Glomerular endothelial cell (primary cell): ENCODE measurements at places on chromosomes 4 and X. TPM values are rescaled to one million over a fixed set of nuclear protein-coding genes. Genes with fewer than 3 reads are reported as not detected.

DNA sequence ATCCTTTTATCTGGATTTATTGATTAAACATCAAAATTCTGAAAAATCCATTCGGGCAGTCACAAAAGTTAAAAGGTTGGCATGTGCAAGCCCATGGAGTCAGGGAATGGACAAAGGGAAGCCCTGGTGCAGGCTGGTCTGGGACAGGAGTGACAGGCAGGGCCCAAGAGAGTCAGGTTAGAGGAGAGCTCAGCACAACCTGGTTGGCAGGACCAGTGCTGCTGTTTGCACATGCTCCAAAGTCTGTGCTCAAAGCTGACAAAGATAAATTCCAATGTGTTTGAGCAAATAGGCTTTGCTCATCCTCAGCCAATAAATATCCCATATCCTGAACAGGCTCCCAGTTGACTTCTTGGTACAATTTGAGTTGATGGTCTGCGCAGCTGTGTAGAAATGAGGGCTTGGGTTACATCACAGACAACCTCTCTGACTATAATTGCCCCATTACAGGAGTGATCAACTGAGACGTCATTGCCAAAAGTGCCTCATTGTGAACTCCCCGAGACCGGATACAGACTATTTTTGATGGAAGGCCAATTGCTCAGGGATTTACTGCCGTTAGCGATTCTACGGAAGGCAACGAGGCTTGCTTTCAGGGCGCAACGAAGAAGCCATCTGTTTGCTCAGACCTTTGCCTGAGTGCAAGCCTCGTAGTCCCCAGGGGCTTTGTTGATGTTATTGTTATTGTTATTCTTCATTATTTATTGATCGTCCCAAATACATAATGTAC, 1008.1 kb upstream of the TENM3 start:
- no peak for DNase-seq

DNA sequence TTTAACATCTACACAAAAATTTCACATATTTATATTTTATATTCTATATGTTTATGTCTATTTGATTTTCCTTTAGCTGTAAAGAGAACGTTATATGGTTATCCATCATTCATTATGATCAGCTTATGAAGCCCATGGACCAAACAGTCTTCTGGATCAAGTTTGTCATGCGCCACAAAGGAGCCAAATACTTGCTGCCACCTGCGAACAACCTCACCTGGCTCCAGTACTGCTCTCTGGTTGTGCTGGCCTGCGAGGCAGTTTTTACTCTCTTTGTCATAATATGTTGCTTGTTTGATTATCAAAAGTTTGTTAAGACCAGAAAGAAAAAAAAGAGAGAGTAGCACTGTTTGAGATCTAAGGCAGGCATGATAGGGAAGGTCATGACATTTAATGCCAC, 38.2 kb downstream of the UGT2B7 start:
- no peak for DNase-seq

DNA sequence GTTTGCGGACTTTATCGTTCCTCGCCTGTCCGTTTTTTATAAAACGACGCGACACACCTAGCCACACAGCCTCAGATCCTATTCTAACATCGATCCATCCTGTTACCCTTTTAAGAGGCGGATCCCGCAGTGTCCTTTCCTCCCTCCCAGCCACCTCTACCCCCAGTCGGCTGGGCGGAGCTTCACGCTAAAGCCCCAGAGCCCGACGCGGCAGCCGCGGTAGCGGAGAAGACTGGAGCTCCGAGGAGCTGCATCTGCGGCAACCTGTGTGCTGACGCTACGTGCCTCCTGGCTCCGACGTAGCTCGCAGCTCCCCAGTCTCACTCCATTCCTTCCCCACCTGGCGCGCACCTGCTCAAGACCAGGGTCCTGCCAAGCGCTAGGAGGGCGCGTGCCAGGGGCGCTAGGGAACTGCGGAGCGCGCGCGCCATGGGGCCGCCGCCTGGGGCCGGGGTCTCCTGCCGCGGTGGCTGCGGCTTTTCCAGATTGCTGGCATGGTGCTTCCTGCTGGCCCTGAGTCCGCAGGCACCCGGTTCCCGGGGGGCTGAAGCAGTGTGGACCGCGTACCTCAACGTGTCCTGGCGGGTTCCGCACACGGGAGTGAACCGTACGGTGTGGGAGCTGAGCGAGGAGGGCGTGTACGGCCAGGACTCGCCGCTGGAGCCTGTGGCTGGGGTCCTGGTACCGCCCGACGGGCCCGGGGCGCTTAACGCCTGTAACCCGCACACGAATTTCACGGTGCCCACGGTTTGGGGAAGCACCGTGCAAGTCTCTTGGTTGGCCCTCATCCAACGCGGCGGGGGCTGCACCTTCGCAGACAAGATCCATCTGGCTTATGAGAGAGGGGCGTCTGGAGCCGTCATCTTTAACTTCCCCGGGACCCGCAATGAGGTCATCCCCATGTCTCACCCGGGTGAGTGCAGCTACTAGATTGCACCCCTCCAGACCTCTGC, at the start of gene RNF128:
Gene RNF128, plus strand, starts transcription at position 217 of the 953 bp plus-strand sequence. Its CDS starts 213 bp downstream, at position 430.
- DNase-seq: no peak

DNA sequence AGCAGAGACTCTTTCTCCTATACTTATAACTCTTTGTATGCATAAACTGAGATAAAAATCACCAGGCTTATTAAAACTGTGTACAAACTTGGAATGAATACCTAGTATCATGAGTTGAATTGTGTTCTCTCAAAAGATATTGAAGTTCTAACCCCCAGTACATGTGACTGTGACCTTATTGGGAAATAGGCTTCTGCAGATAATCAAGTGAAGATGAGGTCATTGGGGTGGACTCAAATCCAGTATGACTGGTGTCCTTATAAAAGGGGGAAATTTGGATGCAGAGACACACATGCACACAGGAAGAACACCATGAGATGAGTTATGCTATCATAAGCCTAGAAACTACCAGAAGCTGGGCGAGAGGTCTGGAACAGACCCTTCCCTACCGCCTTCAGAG, 26.2 kb downstream of the ZNF827 start:
- no peak for DNase-seq

- DNase-seq: no peak
These were observed 2407.1 kb downstream of the ARAP2 start for GRCh38 chr4:33837043-33837838.

Gene IGFBP7
- 2,081 and 2,270 TPM in 2 replicates for total RNA-seq

Gene GRIA3
- total RNA-seq: 0.53 and 0.58 TPM in 2 replicates

- DNase-seq: no peak
These were observed 608.0 kb upstream of the FTHL17 start for GRCh38 chrX:31679861-31680260.

Gene CNGA1
- total RNA-seq: 0.19 TPM in 1 of 2 replicates, not detected in the other

- DNase-seq: no peak
These were observed 321.3 kb upstream of the CPXCR1 start for GRCh38 chrX:88425739-88426138.

- DNase-seq: no peak
These were observed at the start of gene FAM47E for GRCh38 chr4:76251441-76252270. Gene FAM47E (plus strand): TSS chr4:76251721. CDS start chr4:76251747, 26 bp downstream.

DNA sequence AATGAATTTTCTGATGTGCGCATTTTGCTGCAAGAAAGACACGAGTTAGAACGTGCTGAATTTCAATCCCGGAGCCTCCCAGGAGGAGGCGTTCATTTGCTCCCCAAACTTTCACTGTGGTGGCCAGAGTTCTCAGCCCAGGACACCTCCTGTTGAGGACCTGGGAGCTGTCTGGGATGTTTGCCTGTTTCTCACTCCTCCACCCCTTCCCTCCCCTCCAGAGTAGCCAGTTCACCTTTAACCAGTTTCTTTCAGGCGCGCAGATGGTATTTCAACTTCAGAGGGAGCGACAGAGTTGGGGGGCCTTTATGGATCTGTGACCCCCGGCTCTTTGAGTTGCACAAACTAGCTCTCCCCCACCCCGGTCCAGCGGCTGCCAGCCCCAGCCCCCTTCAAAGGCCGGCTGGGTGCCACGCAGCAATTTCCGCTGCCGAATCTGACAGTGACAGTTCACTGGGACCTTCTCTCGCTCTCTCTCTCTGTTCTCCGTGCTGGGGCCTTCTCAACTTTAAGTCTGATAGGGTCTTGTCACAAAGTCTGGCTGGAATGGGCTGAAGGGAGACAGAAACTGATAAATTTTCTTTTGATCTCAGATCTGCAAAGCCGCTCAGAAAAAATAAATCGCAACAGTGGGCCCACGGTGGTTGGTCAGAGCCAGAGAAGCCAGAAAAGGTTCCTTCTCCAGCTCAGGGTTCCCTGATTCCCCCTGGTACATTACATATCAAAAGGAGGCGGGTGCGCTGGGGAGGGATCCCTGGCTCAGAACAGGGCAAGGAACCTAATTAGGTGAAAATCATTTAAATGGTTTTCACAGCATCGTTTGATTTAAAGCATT, 100.0 kb upstream of the STX18 start:
- no peak for DNase-seq

Gene RPA4
- total RNA-seq: 0.87 and 2.3 TPM in 2 replicates

- no peak for DNase-seq
These were observed 69.9 kb upstream of the TNIP3 start for GRCh38 chr4:121233982-121234381.

GRCh38 chrX:81301877-81302276, 100.0 kb downstream of the SH3BGRL start:
- no peak for DNase-seq

Gene GAGE12F
- not detected in 2 replicates for total RNA-seq

DNA sequence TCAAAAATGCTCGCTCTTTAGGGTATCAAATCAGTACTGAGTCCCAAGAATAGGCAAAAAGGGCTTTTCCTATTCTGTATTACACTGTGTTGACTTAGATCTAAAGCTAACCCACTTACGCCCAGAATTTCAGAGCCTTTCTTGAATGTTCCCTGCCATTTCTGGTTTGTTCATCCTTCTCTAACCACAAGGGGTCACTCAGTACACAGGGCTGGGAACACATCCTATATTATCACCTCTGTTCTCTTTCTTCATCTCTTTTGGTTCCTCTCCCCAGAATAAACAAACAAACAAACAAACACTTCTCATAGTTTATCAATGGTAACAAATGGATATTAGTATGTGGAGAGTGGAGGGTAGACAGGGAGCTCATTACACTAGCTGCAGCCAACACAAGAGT, 25.5 kb upstream of the MORC4 start:
- DNase-seq: no peak

DNA sequence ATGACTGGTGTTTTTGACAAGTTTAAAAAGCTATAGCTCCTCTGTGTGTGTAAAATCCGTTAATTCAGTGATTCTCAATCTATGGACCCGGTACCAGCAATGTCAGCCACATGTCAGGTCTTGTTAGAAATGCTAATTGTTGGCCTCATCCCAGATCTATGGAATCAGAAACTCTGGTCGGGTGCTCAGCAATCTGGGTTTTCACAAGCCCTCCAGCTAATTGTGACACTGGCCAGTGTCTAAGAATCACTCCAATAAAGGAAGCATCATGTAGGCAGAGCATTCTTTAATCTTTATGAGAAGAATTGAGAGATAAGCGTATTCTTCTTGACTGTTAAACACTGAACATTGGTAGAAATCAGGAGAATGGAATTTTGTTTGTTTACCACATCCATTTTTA, 1498.2 kb upstream of the TENM3 start:
- no peak for DNase-seq
